ENCODE measurements at places on chromosomes 6 and 20.

DNA sequence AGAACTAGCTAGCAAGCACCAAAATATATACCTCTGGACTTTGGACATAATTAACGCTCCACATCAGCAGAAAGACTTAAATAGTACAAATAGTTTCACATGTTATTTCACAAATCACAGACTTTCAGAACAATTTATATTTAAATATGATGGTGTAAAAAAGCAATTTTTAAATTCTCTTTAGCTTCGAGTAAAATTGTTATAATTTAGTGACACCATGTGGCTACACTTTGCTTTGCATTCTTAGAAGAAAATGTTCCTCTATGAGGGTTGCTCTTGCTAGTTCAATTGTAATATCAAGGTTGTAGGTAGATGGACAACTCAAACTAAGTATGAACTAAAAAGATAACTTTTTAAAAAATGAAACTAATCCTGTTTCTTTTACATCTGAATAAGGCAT, 69.0 kb downstream of the BTBD9 start:
- DNase-seq = no peak

DNA sequence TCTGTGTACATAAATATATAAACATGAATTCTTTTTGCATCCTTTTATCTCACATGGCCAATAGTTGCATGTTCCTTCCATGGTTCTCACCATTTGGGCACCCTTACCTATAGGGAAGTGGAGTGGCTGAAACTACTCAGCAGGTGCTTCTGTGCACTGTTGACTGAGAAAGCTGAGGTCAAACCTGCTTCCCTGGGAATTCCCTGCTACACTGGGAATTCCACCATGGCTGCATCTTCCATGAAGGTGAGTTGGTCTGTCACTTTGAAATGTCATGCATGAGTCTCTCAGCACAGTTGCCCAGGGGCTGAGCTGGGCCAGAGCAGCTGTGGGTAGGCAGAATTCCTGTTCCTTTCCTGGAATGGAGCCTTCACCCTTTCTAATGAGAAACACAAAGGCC, 193.8 kb upstream of the PRSS16 start:
- DNase-seq = peak; percentile 7

DNA sequence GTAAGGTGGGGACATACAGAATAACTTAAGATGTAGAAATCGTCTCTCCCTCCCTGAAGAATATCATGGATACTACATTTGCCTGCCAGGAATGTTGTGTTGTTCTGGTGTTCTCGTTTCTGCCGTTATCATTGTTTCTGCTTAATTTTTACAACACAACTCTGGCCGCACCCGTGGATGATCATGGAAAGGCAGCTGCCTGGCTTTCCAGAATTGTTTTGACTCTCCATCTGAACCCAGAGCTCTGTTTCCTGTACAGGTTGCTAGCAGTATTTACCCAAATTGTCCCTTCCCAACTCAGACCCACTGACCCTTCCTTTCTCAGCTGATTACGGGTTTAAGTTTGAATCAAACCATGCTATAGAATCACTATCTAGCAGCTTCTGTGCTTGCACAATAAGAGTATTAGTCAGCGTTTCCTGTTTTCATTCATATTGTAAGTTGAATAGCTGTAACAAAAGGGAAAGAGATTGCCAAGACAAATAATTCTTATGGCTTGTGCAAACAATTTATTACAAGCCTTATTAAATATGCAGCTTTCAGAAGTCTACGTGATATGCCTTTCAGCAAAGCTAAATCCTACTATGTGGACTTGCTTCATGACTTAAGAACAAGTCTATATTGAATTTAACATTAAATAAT, 139.0 kb downstream of the MTHFD1L start:
- no peak for DNase-seq

GRCh38 chr6:169587975-169588374, 113.9 kb downstream of the WDR27 start:
- DNase-seq = no peak

DNA sequence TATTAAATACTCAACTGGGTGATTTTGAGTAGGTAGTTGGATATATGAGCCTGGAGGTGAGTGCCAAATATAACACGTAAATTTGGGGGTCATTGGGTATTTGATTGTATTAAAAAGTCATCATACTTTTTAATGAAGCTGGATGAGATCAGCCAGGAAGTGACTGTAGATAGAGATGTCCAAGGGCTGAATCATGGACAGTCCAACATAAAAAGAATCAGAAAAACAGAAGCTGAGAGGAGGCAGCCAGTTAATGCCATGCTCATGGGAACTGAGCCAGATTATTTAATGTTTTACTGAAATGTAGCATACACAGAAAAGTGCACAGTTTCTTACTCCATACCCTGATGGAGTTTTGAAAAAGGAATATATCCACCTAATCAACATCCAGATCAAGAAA, 435.5 kb upstream of the PLCB4 start:
- no peak for DNase-seq

- no peak for DNase-seq
Observed at GRCh38 chr6:3540253-3540820, 83.5 kb upstream of the SLC22A23 start.

- DNase-seq = no peak
Observed at GRCh38 chr6:31477521-31477920, 20.4 kb upstream of the MICB start.

DNA sequence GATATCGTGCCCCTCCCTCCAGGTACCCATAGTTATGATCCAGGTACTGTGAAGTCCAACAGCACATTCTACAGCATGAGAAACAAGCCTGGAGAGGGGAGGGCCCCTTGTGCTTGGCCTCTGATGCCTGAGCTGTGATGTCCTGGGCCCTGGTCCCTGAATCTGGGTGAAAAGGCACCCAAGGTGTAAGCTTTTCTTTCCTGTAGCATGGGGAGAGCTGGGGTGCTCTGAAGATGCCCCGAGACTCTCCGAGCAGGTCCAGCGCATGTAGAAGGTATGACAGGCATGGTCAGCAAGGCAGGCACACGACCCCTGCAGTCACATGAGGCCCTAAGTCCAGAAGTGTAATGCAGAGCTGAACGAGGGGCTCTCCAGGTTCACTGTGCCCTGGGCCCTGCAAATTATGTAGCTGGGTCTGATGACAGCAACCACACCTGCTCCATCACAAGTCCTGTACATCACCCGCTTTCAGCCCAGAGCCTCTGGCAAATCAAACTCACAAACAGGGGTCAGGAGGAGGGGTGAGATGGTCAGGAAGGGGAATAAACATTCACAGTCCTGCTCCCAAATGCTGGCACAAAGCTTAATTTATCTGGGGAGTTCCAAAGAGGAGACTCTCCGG, 1.8 kb upstream of the CTSZ start:
- DNase-seq = no peak

DNA sequence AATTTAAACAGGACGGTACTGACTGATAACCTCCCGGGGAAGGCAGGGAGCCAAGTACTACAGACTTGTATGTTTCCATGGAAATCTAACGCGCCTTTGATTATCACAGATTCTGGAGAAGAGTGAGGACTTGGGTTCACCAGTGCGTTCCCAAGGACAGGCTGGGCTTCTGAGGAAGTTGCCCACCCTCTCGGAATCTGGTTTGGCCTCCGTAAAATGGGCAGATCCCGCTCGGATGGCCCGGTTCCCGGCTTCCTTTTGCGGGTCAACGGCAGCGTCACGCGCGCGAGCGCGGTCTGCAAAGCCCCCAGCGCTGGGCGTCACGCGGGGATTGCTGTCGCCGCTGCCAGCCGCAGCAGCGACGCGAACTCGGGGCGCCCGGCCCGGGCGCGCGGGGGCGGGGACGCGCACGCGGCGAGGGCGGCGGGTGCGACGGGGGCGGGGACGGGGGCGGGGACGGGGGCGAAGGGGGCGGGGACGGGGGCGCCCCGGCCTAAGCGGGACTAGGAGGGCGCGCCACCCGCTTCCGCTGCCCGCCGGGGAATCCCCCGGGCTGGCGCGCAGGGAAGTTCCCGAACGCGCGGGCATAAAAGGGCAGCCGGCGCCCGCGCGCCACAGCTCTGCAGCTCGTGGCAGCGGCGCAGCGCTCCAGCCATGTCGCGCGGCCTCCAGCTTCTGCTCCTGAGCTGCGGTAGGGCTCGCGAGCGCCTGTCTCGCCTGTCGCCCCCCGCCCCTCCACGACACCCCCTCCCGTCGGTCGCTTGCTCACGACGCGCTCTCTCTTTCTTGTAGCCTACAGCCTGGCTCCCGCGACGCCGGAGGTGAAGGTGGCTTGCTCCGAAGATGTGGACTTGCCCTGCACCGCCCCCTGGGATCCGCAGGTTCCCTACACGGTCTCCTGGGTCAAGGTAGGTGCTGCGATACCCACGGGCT, at the start of gene CD83:
CD83 (plus strand) TSS at position 615 of the 933 bp plus-strand sequence; CDS start at position 655, 40 bp downstream.
- no peak for DNase-seq

GRCh38 chr20:50127587-50128519, 14.9 kb upstream of the UBE2V1 start:
- DNase-seq = no peak

GRCh38 chr6:135731116-135731515, 120.4 kb upstream of the PDE7B start:
- no peak for DNase-seq

- no peak for DNase-seq
Observed at GRCh38 chr6:320351-321157, 28.3 kb downstream of the DUSP22 start.

Data from GM12864 (cell line).